Urinary bladder (tissue), 4 donors: ENCODE measurements at places on chromosomes 2 and 18. TPM values are rescaled to one million over a fixed set of nuclear protein-coding genes. Genes with fewer than 3 reads are reported as not detected.

The CAPN14 gene
- 0.42 TPM for total RNA-seq

The MAP3K19 gene
- not detected for total RNA-seq

The OSBPL6 gene
- 1.9 TPM for total RNA-seq

The IL18RAP gene
- 0.79 TPM for total RNA-seq

The LYG1 gene
- 0.79 TPM for total RNA-seq

The SLC19A3 gene
- 1.4 TPM for total RNA-seq

The DSG1 gene
- 0.21 TPM for total RNA-seq

The GPR39 gene
- 3.2 TPM for total RNA-seq

The TFCP2L1 gene
- total RNA-seq: 1.2 TPM

The C2orf78 gene
- total RNA-seq: not detected

The MRPS5 gene
- total RNA-seq: 43.5 TPM

The SERPINB10 gene
- total RNA-seq: 0.21 TPM

The TTN gene
- total RNA-seq: 153 TPM

The ARHGEF4 gene
- total RNA-seq: 7.0 TPM

The RGPD4 gene
- total RNA-seq: 0.05 TPM

The DNAJB2 gene
- total RNA-seq: 38.7 TPM

The DTYMK gene
- 12.7 TPM for total RNA-seq

The RBM43 gene
- total RNA-seq: 14.7 TPM

The ACSL3 gene
- total RNA-seq: 136 TPM

The MRPL19 gene
- total RNA-seq: 51.4 TPM

The UCN gene
- 1.1 TPM for total RNA-seq

The IL1A gene
- 1.9 TPM for total RNA-seq

The CCDC68 gene
- 41.3 TPM for total RNA-seq

The FTCDNL1 gene
- 0.85 TPM for total RNA-seq

The SCG2 gene
- 15.3 TPM for total RNA-seq

The RND3 gene
- total RNA-seq: 139 TPM

The GAREM2 gene
- total RNA-seq: 2.0 TPM

The DUSP11 gene
- total RNA-seq: 47.6 TPM

The BOLL gene
- 0.11 TPM for total RNA-seq

The POLE4 gene
- total RNA-seq: 18.1 TPM

The EPB41L3 gene
- 52.3 TPM for total RNA-seq

The CXCR1 gene
- 0.26 TPM for total RNA-seq

The TUBA3E gene
- not detected for total RNA-seq

The GULP1 gene
- 119 TPM for total RNA-seq

The ALPG gene
- not detected for total RNA-seq

The SCYGR4 gene
- not detected for total RNA-seq

The CNPPD1 gene
- 23.0 TPM for total RNA-seq

The HTR2B gene
- total RNA-seq: 3.0 TPM

The INPP5D gene
- total RNA-seq: 13.5 TPM

The FEV gene
- not detected for total RNA-seq

The SNED1 gene
- total RNA-seq: 11.5 TPM

The RAX gene
- total RNA-seq: not detected

The ZBTB7C gene
- total RNA-seq: 8.6 TPM

The MC5R gene
- total RNA-seq: not detected

The IL1F10 gene
- total RNA-seq: not detected

The GAL3ST2 gene
- total RNA-seq: not detected

The TMEM247 gene
- total RNA-seq: not detected

The TDRD15 gene
- 3.8 TPM for total RNA-seq

The NR4A2 gene
- total RNA-seq: 2.9 TPM

The STK39 gene
- 37.7 TPM for total RNA-seq

The TYMS gene
- total RNA-seq: 31.4 TPM

The FAM237A gene
- not detected for total RNA-seq

The LCT gene
- total RNA-seq: not detected

The NEMP2 gene
- 15.0 TPM for total RNA-seq

The MEP1B gene
- total RNA-seq: 0.11 TPM

The TRIM54 gene
- total RNA-seq: 2.6 TPM

The FAM228A gene
- total RNA-seq: 1.0 TPM

The TSPYL6 gene
- total RNA-seq: 0.16 TPM
